Activated CD4-positive, alpha-beta T cell treated with anti-CD3 and anti-CD28 coated beads, Interleukin-2, amount 10 ng/mL, durations not matched to agents 7 days and 5 days (primary cell): ENCODE measurements at places on chromosomes 1 and 21.

DNA sequence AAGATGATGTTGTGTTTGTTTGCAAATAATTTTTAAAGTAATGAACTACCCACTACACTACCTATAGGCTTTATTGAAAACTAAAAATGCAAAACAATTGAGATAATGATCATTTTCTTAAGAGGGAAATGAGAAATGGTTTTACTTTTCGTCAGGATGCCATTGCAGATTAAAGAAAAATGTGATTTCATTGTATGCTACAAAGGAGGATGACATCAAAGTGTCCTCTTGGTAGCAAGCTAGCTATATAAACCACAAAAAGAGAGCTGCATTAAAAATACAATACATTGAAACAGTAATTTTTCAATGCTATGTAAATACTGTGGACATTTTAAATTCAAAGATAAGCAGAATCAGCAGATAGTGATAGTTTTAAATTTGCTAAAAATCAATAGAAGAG lies 87.5 kb upstream of the DPYD start:
- DNase-seq: no peak

GRCh38 chr1:31790641-31791091 lies 25.2 kb downstream of the SPOCD1 start:
- no peak for DNase-seq

- peak; percentile 24 for DNase-seq
These were observed 38.4 kb downstream of the SPEN start for GRCh38 chr1:15885701-15886610.

- DNase-seq: no peak
These were observed 759.8 kb downstream of the ADGRL2 start for GRCh38 chr1:82560566-82560965.

- no peak for DNase-seq
These were observed 18.6 kb upstream of the SLC6A9 start for GRCh38 chr1:44049839-44050238.

DNA sequence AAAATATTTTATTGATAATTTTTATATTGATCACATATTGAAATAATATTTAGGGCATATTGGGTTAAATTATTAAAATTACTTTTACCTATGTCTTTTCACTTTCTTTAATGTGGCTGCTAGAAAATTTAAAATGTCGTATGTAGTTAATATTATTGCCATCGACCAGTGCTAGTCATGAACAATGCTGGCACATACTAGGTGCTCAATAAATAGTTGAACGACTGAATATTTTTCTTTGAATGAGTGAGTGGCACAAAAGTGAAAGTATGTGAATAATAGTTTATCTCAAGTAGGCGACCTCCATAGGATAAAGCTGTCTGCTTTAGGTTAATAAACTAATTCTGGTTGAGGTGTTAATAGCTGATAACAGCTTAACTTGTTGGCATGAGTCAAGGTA lies 150.8 kb upstream of the FGGY start:
- no peak for DNase-seq

DNA sequence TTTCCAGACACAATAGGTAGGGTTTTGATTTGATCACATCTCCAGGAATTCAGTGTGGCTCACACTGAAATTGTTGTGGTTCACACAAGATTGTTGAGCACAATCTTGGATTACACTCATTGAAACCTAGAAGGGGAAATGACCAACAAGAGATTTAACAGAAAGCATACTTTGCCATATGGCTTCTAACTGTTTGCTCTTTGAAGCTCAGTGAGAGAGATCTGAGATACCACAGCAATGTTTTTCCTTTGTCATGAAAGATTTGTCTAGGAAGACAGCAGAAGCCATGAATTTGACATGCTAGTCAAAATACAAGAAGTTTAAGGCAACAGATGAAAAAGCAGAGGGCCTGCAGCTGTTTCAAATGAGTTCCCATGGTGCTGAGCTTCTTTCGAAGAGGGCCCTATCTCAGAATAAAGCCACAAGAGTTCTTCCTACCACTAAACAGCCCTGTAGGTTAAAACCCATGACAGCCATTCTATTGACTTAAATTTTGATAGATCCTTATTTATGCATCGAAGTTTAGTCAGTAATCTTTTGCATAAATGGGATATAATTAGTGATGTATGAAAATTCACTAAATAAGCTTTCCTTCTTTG lies 650.4 kb downstream of the LTN1 start:
- DNase-seq: no peak

DNA sequence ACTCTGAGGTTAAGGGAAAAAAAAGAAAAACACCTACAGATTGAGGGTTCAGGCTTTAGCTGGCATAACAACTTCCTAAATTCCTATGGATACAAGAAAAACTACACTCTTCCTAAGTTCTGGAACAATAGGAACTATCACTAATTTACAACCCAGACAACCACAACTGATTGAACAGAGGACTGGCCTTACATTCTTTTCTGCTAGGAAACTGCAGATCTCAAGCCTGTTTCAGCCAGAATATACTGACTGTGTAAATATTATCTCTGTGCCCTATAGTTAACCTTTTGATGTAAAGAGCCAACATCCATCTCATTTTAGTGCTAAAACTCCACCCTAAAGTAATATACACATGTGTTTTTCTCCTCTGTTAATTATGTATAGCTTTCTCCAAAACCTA lies 1186.5 kb upstream of the TMPRSS15 start:
- no peak for DNase-seq

- DNase-seq: no peak
These were observed 3.0 kb upstream of the SMPDL3B start for GRCh38 chr1:27931759-27932158.

GRCh38 chr1:55007625-55008024 lies 8.9 kb downstream of the BSND start:
- no peak for DNase-seq

GRCh38 chr1:196481616-196482015 lies 126.6 kb downstream of the KCNT2 start:
- no peak for DNase-seq

- peak; percentile 53 for DNase-seq
These were observed 294.7 kb downstream of the SIPA1L2 start for GRCh38 chr1:232335261-232335660.

DNA sequence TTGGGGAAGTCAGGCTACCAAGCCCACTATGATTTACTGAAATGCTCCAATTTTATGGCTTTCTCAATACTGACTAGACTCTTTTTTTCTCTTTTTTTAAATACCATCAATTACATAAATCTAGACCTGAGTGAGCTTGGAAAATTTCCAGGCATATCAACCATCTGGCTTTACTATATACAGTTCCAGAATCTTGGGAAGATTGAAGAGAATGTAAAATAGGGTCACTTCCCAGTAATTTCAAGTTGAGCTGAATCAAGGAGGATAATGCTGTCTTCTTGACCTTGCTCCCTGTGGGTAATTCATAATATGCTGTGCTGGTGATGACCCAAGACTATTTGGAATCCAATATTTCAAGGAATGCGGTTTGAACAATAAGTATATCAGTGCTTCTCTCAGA lies 108.1 kb downstream of the MAP3K21 start:
- no peak for DNase-seq

DNA sequence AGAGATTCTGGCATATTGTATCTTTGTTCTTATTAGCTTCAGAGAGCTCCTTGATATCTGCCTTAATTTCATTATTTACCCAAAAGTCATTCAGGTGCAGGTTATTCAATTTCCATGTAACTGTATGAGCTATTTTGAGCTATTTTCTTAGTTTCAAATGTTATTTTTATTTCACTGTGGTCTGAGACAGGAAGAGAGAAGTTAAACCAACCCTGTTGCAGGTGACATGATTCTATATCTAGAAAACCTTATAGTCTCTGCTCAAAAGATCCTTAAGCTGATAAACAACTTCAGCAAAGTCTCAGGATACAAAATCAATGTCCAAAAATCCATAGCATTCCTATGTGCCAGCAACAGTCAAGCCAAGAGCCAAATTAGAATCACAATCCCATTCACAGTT lies 1644.0 kb upstream of the B3GALT2 start:
- no peak for DNase-seq
